Stimulated activated CD4-positive, alpha-beta T cell treated with anti-CD3 and anti-CD28 coated beads, Interleukin-12 subunit alpha, Interleukin-12 subunit beta, amount 100 ng/mL, for 24 hours (primary cell): ENCODE measurements at places on chromosomes 11 and 22.

GRCh38 chr11:81220146-81220895 lies 1513.3 kb downstream of the FAM181B start:
- no peak for DNase-seq

DNA sequence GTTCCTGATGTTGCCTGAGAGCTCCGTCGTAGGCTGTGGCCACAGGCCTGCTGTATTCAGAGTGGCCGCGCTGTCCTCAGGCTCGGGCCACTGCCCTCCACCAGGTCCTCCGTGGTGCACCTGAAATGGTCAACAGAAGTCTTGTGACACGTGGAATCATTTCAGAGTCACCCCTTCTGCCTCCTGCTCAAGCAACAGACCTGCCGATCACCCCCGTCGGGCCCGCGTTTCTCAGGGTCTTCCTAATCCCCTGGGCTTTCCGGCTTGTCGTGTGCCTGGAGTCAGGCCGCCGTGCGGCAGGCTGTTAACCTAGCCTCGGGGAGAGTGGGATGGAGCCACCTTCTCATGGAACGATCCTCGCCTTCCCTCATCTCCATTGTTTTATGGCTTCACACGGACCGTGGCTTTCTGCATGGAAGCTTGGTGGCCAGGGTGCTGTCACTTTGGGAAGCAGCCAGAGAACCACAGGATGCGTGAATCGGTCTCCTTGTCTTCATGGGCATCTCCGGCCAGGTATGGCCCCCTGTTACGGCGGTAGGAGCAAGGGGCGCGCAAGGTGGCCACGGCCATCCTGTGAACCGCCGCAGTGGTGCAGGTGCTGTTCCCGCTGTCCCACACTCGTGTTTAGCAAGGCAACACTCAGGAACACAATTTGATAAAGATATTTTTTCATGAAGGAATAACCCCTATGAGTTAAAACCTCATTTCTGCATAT lies 24.1 kb downstream of the NADSYN1 start:
- no peak for DNase-seq

DNA sequence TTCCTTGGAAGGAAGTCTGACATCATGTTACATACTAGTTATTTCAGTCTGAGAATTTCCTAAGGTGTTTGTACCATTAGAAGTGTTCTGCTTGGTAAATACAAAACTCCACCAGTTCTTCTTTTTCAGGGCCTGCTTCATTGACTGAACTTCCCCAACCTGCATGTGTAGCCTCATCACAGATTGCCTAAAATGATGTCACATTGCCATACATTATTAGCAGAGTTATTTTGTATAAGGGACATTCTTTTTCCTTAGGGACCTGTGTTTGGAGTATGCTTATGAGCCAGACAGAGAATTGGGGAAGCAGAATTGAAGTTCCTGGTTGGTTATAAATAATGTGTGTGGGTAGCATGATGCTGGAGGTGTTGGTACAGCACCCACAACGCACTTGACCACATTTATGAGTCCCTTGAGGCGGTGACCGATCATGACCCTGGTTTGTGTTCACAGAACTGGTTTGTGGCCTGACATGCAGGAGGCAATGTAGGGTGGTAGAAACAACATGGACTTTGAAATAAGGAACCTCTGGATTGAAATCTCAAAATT lies 16.4 kb upstream of the MMP7 start:
- DNase-seq: no peak

GRCh38 chr22:40853961-40854360 lies 2.5 kb downstream of the ST13 start:
- no peak for DNase-seq

GRCh38 chr22:50529897-50530579 lies at the start of gene TYMP:
TSS of gene TYMP (minus strand) at chr22:50530012. CDS start at chr22:50529709, 303 bp downstream.
- peak; percentile 59 for DNase-seq

DNA sequence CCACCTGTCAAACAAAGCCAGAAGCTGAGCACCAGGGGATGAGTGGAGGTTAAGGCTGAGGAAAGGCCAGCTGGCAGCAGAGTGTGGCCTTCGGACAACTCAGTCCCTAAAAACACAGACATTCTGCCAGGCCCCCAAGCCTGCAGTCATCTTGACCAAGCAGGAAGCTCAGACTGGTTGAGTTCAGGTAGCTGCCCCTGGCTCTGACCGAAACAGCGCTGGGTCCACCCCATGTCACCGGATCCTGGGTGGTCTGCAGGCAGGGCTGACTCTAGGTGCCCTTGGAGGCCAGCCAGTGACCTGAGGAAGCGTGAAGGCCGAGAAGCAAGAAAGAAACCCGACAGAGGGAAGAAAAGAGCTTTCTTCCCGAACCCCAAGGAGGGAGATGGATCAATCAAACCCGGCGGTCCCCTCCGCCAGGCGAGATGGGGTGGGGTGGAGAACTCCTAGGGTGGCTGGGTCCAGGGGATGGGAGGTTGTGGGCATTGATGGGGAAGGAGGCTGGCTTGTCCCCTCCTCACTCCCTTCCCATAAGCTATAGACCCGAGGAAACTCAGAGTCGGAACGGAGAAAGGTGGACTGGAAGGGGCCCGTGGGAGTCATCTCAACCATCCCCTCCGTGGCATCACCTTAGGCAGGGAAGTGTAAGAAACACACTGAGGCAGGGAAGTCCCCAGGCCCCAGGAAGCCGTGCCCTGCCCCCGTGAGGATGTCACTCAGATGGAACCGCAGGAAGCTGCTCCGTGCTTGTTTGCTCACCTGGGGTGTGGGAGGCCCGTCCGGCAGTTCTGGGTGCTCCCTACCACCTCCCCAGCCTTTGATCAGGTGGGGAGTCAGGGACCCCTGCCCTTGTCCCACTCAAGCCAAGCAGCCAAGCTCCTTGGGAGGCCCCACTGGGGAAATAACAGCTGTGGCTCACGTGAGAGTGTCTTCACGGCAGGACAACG lies 11.7 kb downstream of the CXCR5 start:
- DNase-seq: no peak

- no peak for DNase-seq
These were observed 70.3 kb downstream of the CCDC81 start for GRCh38 chr11:86444981-86445380.

DNA sequence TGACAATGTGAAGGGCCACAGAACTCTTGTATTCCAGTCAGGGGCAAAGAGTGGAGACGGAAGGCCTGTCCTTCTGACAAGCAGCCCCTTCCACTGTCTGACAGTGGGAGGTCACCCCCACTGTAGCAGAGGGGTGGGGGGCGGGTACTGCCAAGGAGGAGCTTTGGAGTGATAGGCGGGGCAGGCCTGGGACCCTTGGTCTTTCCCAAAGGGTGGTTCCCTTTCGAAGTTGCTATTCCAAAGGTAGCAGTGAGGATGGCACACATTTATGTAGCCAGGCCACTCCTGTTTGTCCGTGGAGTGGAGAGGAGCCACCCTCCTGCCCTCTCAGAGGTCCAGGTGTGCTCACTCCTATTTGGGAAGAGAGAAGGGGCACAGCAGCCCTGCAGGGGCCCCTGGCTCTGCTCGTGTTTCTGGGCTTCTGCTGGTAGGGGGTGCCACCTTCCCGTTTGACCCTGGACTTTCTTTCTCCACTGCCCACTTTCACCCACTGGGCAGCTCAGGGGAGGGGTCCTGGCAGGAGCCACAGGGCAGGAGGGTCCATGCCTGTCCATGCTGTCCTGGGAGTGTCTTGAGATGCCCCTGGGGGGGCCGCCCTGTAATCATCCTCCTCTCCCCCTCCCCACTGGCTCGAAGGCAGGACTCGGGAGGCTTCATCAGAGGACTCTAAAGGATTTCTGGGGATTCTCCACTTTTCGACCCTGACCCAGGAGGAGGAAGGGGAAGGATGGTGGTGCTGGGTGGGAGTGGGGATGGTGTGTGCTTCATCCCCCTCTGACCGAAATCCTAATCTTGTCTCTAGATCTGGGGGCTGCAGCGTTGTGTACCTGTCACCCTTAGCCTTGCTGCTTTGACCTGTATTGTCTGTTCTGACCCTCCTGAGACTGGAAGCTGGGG lies 994 bp downstream of the TAGLN start:
- DNase-seq: no peak

- DNase-seq: no peak
These were observed 36.2 kb upstream of the RAPSN start for GRCh38 chr11:47485107-47485506.

DNA sequence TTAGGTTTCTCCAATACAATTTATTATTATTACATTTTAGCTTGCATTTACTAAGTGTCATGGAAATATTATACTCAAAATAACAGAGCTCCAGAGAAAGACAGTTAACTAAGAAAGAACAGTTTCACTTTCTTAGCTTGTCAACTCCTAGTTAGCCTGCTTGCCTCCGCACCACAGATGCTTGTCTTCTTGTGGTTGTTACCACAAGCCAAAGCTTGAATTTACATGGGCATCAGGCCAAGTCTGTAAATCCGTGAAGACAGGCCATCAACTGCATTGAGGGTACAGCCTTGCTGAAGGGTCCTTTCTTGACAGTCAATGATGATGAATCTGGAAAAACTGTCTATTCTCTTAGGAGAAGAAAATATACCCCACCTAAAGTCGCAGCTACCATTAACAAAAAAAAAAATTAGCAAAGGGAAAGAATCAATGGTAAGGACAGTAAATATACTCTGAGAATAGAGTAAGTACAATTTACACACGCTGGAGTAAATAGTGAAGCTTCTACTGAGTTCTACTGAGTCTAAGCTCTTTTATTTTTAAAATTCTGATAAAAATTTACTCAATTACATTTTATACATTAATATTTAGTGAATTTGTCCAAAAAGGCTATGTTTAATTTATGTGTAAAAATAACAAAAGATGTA lies 15.6 kb upstream of the DENND5A start:
- peak; percentile 33 for DNase-seq

DNA sequence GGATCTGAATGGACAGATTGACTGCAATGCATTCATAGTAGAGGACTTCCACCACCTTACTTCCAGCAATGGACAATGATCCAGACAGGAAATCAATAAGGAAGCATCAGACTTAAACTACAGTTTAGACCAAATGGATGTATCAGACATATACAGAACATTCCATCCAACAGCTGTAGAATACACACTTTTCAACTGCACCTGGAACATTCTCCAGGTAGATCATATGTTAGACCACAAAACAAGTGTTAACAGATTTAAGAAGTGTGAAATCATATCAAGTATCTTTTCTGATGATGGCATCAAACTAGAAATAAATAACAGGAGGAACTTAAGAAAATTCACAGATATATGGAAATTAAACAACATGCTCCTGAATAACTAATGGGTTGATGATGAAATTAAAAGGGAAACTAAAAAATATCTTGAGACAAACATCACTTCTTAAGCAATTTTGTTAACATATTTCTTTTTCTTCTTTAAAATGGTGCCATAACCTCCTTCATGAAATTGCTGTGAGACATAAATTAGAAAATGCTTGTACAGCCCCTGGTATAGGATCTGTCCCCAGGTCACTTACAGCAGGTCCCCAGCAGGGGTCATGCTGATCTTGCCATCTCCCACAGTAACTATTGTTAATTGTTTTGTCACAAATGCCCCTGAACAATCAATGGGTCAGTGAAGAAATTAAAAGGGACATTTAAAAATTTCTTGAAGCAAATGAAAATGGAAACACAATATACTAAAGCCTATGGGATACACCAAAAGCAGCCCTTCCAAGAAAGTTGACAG lies 100.0 kb upstream of the OR4B1 start:
- DNase-seq: no peak

GRCh38 chr11:37896016-37896415 lies 1298.0 kb upstream of the RAG2 start:
- DNase-seq: no peak

- no peak for DNase-seq
These were observed 3.5 kb downstream of the SIK3 start for GRCh38 chr11:117094776-117095175.
